EH (cell line): ENCODE measurements at places on chromosomes 5 and 9.

- DNase-seq: no peak
These were observed 265.8 kb downstream of the SLF1 start for GRCh38 chr5:94884311-94884710.

DNA sequence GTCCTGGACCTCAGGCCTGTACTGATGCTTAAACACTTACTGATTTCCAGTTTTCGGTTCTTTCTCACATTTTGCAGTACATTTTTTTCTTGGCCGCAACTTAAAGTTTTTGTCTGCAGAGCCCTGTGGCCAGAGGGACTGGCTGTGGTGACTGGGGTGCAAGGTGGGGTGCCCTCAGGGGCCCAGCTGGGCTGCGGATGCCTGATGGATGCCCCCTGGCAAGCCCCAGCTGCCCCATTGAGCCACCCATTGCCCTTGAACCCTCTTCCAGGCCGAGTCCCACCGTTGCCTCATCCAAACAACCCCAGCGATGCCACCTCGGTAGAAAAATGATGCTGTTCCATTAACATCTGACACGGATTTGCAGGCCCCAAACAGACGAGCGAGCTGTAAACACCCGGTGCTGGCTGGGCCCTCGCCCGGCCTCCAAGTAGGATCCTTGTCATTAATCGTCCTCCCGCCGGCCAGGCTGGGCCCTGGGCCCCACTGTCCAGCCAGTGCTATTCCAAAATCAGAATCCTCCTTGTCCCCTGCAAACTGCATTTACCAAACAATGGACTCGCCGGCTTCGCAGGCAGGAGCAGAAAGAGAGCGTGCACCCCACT lies 107.9 kb downstream of the PHF2 start:
- DNase-seq: no peak

DNA sequence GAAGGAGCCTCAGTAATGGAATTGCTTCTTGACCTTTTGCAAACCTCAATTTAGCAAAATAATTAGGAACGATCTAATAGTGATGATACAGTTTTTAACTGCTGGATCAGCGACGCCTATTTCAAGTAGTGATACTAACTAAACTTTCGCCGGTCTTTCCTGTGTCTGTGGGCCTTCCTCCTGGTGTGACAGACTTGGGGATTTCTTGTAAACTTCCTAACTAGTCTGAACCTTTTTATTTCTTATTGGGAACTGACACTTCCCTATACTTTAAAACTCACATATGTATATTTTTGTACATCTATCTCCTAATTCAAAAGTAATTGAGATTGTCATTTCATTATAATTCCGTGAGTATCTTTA lies 15.2 kb downstream of the ITGA1 start:
- DNase-seq: no peak

GRCh38 chr5:32445287-32445758 lies 783 bp upstream of the ZFR start:
- no peak for DNase-seq

DNA sequence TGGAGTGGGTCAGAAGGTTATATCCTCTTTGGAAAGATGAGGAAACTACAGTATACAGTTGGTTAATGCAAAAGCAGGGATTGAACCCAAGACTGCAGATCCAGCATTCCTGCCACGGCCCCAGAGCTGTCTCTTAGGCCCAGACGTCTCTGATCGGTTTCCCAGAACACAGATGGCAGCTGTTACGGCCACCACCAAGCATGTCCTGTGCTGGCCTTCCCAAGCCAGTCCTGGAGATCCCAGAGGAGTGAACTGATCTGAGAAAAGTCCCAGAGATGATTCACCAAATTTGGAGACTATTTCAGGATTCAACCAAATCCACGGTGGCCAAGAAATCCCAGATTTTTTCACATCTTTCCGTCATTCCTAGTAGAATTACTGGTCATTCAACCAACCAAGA lies 20.1 kb downstream of the TNIP1 start:
- no peak for DNase-seq
